ENCODE measurements at places on chromosomes 7 and 10. TPM values are rescaled to one million over a fixed set of nuclear protein-coding genes. Genes with fewer than 3 reads are reported as not detected.

The DNAH11 gene
- polyA plus RNA-seq, result 5.4 TPM

The HGF gene
- 27.1 TPM for polyA plus RNA-seq

The LRIT1 gene
- polyA plus RNA-seq, result not detected

The TTYH3 gene
- 145 TPM for polyA plus RNA-seq

The TMEM236 gene
- 0.40 TPM for polyA plus RNA-seq

Data from left lung (tissue), 14 donors.